Aorta (tissue), 5 donors: ENCODE measurements at places on chromosomes 12 and 14.

- DNase-seq: no peak
Measured at GRCh38 chr12:69130064-69130463, 109.3 kb upstream of the CPSF6 start.

- DNase-seq: no peak
Measured at GRCh38 chr14:25756876-25757275, 706.9 kb upstream of the STXBP6 start.

DNA sequence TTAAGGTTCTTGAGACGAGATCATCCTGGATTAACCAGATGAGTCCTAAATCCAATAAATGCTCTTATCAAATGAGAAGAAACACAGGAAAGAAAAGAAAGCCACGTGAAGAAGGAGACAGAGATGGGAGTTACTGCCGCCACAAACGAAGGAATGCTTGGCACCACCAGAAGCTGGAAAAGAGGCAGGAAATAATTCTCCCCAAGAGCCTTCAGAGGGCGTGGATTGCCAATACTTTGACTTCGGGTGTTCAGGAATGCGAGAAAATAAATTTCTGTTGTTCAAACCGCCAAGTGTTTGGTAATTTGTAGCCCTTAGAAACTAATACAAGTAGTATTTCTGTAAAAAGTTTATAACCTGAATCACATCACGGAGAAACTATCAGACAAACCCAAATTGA, 31.3 kb downstream of the ABCD2 start:
- DNase-seq: no peak

DNA sequence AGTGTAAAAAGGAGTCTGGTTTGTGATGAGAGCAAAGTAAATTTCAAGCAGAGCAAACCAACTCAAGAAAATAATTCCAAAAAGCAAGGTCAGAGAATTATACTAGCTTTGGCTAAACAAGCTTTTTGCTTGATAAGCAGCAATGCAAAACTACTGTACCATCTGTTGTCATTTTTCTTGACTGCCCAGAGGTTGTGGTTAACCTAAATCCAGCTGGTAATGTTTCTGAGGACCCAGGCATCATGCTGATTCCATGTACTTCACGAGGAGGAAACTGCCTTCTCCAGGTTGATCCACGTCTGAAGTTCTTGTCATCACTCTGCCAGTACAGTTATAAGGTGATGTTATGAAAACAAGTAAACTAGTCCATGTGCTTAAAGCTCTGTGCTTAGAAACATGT, 185.2 kb downstream of the ACSS3 start:
- no peak for DNase-seq

- DNase-seq: no peak
Measured at GRCh38 chr12:119202544-119202943, 23.8 kb downstream of the HSPB8 start.

DNA sequence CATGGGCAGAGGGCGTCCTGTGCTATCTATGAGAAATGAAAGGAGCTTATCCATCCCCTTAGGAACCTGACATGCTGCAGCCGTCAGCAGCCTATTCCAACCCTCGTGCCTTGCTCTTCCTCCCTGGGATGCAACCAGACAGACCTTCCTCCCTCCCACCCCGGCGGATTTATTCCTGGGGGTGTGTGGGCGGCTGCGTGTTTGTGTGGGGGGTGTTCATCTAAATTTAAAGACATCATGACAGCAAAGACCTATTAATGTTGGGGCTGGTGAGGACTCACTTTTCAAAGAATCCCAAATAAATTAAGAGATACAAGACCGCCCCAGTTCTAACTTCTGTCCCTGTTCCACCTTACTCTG, 52.0 kb downstream of the WSCD2 start:
- no peak for DNase-seq

GRCh38 chr12:23426328-23426727, 523.1 kb downstream of the SOX5 start:
- no peak for DNase-seq

DNA sequence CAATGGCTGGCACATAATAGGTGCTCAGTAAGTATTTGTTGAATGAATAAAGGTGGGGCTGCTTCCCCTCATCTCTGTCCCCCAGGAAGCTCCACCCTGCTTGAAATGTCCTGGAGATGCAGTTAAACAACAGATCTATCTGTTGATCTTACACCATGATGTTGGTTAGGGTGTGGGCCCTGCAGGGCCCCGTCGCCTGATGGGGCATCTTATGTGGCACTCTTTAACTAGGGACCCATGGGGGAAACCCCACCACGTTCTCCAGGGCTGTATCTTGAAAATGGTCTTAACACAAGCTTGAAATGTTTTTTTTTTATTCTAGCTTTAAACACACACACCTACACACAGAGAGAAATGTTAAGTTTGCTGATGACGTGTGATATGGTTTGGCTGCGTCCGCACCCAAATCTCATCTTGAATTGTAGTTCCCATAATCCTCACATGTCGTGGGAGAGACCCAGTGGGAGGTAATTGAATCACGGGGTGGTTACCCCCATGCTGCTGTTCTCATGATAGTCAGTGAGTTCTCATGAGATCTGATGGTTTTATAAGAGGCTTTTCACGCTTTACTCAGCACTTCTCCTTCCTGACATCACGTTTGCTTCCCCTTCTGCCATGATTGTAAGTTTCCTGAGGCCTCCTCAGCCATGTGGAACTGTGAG, 741.7 kb downstream of the VRK1 start:
- no peak for DNase-seq

- no peak for DNase-seq
Measured at GRCh38 chr14:106564058-106564643, 1037.8 kb downstream of the TMEM121 start.

DNA sequence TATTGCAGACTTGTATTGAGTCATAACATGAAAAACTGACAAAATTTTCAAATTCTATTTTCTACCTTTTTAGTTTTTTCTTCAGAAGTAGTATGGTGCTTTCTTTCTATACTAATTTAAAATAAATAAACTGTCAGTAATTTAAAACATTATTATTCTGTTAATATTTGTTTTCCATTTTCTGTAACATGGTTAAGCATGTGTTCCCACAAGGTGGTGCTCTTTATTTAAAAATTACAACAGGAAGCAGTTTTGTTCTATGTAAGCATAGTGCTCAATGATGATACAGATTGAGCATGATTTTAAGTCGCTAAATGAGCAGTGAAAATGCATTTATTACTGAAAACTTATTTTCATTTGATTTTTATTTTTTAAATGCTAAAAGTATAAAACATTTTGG, 114.6 kb downstream of the PPFIA2 start:
- no peak for DNase-seq

- no peak for DNase-seq
Measured at GRCh38 chr12:68880660-68881325, 52.2 kb downstream of the CPM start.

DNA sequence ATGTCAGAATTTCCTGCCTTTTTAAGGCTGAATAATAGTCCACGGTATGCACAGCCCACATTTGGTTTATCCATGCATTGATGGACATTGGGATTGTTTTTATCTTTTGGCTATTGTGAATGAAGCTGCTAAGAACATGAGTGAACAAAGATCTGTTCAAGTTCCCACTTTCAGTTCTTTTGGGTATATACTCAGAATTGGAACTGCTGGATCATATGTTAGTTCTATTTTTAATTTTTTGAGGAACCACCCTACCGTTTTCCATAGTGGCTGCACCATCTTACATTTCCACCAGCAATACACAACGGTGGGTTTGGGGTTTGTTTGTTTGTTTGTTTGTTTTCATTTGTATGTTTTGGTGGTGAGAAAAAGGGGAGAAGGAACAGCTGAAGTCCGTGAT, 6.4 kb downstream of the GPR68 start:
- DNase-seq: no peak

- no peak for DNase-seq
Measured at GRCh38 chr12:5470221-5470620, 38.3 kb downstream of the NTF3 start.

- no peak for DNase-seq
Measured at GRCh38 chr12:63450816-63451215, 217.5 kb downstream of the DPY19L2 start.
